NCI-H526 (cell line): ENCODE measurements at places on chromosomes 7 and 10.

- no peak for DNase-seq
Observed at GRCh38 chr10:48187713-48188485, 86.6 kb downstream of the FRMPD2 start.

DNA sequence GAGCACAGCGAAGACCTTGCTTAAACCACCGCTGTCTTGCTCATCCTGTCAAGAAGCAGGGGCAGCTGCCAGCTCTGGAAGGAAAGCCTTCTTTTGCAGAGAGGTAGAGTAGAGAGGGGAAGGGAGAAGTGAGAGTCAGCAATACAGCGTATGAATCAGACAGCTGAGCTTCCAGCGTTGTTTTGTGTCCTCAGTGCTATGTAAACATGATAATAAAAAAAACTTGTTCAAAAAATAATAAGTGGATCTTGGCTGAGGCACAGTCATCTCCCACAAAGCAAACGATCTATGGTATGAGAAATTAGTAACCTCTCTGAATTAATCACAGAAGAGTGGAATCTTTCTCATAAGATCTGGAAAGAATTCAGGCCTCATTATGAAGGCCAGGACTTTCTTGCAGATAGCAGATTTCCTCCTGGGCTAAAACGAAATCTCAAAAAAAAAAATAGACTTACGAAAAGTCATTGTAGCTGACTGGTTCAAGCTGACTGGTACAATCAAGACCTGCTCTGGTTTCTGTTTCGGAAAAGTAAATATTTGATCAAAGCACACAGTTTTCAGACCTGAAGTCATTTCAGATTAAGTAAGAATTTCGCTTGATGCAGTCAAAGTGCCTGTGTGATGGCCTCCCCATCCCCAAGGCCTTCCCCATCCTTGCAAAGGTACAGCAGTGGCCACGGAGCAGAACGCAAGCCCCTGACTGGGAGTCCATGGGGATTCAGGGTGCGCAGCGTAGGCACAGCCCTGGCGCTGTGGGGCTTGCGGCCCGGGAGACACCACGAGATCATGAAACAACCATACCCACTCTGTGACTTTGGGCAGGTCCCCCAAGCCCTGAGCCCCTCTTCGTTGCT lies 29.4 kb downstream of the CHST15 start:
- DNase-seq = no peak

- DNase-seq = no peak
Observed at GRCh38 chr10:92003258-92003657, 79.7 kb downstream of the BTAF1 start.

- DNase-seq = no peak
Observed at GRCh38 chr7:138581065-138581464, 120.1 kb downstream of the SVOPL start.

DNA sequence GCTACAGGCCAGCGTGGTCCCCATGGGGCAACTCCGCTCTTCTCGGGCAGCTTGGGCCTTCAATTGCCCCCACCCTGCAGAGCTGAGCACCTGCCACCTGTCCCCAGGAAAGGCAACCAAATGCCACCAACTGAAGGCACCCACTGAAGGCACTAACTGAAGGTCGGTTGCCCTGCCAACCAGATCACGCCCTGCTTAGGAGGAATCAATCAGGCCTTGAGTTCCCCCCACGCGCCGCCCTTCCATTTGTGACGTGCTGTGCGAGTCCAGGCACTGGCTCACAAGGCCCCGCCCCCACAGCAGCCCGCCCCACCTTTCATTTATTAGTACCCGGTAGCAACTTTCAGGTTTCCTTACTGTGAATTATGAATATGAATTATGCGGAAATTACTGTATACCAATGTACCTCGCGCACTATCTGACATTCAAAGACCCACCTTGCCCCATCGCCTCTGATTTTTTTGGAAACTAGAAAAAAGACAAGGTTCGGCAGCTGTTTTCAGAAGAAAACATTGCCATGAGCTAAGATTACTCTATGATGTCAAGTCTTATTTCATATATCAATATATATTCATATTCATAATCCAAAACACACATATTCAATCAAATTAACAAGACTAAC lies 83.6 kb upstream of the ABI1 start:
- no peak for DNase-seq

DNA sequence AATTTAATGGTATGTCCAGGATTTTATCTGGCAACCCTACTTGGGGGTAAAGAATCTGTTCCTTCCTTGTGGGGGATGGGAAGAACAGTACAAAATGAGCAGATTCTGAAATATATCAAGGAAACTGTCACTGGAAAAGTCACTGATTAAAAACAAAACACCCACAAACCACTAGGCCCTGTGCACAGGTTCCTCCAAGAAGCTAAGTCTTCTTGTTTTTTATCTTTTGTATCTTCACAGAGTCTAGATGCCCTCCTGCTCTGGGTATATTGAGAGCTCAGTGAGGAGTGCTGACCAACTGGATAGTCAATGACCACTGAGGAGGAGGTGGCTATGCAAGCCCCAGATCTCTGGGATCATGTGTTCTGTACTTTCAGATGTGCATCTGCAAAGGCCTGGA lies 86.8 kb upstream of the ANKRD1 start:
- no peak for DNase-seq

DNA sequence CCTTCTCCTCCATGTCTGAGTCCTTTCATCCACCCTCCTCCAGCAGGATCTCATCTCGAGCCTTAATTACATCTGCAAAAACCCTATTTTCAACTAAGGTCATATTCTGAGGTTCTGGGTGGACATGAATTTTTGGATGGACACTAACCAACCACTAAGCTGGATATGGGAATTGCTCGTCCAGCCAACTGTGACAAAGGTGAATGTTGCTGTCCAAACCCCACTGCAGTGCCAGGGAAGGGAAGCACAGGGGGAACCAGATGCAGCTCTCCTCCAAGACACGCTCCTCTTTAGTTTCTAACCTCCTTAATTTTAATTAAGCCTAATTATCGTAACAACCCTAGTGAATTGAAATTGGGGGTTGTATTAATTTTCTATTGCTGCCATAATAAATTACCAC lies 65.1 kb upstream of the EBF3 start:
- no peak for DNase-seq

- no peak for DNase-seq
Observed at GRCh38 chr7:55524558-55525310, 47.6 kb downstream of the VOPP1 start.

DNA sequence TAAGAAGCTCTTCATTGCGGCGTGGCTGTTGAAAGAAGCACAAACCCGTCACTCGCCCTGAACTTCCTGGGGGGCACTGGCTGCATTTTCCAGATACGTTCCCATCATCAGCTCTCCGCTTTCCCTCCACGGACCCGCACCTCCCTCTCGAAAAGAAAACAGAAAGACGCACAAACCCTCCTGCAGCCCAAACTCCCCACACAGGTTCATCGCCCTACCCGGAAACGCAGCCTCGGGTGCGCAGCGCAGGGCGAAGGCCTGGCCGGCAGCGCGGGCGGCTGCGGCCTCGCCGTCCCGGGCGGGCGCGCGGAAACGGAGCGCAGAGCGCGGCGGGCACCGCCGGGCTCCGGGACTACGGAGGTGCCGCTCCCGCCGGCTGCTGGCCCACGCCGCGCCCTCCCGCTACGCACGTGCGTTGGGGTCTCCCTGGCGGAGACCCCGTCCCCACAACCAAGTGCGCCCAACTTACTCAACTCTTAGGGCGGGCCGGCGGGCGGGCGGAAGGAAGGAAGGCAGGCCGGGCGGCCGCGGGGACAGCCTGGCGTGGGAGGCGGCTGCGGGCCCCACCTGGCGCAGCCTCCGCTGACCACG lies 822 bp downstream of the ZNF800 start:
- DNase-seq = no peak

DNA sequence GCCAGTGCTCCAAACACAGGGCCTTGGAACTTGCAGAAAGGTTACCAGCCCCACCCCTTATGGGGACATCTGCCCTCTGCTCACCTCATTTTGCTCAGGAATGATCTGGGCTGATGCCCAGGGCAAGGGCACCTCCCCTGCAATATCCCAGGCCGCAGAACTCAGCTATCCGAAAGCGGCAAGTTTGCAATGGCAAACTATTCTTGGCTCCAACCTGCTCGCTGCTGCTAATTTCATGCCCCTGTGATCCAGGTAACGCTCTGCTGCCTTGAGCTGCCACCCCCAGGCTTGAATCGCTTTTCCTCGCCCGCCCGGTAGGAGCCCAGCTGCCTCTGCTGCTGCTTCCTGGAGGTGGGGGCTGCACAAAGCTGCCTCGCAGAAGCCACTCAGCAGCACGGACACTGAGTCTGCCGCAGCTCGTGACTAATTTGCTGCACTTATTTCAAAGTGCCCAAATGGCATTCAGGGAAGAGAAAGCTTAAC lies 18.2 kb downstream of the SLC29A3 start:
- no peak for DNase-seq

- DNase-seq = no peak
Observed at GRCh38 chr7:16318989-16319915, 102.1 kb downstream of the CRPPA start.

DNA sequence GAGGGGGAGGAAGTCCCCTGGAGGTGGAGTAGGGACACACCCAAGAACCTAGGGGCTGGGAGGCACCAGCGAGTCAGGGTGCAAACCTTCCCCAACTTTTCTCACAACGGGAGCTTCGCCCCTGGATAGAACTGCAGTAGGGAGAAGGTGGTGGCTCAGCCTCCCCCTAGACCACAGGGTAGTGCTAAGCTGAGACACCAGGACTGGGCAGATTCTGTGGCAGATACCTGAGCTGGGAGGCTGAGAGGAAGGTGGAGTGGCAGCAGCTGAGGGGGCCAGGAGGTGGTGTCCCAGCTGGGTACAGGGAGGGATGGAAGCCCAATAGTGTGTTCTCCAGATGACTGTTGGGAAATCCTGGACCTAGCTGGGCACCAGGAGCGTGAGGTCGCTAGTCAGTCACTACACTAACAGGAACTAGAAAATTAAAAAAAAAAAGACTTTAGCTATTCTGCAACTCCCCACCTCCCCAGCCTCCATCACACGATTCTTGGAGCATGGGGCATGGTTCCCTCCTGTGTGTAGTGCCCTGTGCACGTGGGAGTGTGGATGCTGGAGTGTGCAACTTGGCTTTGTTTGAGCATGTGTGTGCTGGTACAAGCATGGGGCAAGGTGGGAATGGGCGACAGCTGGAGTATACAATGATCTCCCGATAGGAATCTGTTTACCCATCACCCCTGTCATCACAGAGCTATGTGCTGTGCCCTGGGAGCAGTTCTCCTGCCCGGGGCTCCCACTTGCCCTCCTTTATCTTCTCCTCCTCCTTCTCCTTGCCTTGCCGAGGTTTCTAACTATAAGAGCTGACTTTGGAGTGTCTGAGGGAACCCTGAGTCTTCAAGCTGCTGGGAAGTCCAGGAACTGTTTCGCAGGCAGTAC lies 8.8 kb upstream of the TRPV6 start:
- no peak for DNase-seq

DNA sequence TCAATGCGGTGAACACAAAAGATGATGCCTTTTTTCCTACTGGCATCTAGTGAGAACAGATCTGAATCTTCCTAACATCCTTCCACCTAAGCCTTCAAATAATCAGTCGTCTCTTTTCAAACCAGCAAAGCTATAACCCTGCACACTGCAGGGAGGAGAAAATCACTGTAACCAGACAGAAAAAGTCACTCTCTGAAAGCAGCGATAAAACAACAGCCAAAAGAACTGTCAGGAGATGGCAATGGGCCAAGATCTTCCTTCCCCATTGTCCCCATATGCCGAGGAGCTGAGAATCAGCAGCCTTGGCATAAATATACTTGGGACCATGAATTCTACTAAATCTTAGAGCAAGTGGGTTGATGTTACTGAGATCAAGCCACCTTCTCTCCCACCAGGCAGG lies 13.1 kb downstream of the FZD9 start:
- DNase-seq = no peak

DNA sequence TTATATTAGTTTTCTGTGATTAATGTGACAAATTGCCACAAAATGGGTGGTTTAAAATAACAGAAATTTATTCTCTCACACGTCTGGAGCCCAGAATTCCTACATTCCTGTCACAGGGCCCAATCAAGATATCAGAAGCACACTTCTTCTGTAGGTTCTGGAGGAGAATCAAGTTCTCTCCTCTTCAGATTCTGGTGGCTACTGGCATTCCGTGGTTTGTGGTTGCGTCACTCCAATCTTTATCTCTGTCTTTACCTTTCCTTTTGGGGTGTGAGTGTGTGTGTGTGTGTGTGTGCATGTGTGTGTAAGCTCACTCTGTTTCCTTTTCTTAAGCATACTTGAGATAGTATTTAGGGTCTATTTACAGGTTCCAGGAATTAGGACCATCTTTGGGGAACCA lies 115.5 kb upstream of the DKK1 start:
- DNase-seq = no peak

GRCh38 chr7:68491523-68492358 lies 1106.5 kb upstream of the AUTS2 start:
- no peak for DNase-seq

DNA sequence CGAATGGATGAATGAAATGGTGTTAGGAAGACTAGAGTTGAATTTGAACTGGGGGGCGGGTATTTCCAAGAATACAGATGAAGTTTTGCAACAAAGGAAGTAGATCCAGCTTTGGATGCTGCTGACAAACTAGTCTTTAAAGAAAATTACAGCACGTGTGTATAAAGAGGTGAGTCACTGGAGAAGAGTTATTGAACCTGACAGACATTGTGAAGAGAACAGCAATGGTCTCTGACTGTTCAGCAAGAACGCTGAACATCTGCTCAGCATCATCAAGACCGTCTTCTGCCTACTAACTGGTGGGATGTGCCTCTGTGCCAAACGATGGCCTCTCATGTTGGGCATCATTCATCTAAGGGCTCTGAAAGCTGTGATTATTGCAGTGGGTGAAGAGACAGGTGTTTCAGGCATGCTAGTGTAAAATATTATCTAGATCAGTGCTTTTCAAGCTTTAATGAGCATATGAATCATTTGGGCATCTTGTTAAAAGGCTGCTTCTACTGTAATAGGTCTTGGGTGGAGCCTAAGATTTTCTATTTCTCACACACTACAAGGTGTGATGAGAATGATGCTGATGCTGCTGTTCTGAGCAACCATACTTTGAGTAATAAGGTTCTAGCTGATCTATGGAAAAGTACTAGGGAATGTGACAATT lies 291.3 kb downstream of the PTEN start:
- DNase-seq = no peak

- DNase-seq = peak; percentile 82
Observed at GRCh38 chr7:86469680-86470295, 173.9 kb upstream of the GRM3 start.

DNA sequence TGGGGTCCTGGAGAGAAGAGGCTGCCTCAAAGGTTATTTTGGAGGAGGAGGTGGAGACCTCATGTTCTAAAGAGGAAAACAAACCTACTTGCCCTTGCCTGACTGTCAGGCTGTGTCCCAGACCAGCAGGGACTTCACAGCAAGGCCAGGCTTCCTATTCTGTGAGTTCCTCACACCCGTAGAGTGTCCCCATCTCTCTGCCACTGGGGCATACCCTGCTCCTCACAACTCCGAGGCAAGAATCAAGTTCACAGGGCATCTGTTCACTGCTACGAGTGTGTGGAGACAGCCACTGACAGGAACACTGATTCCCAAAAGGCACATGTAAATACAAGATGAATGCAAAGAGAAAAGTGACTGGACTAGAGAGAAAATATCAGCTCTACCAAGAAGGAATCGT lies 38.0 kb downstream of the PDE1C start:
- DNase-seq = no peak
